Activated naive CD4-positive, alpha-beta T cell (primary cell): ENCODE measurements at places on chromosomes 6 and 20.

DNA sequence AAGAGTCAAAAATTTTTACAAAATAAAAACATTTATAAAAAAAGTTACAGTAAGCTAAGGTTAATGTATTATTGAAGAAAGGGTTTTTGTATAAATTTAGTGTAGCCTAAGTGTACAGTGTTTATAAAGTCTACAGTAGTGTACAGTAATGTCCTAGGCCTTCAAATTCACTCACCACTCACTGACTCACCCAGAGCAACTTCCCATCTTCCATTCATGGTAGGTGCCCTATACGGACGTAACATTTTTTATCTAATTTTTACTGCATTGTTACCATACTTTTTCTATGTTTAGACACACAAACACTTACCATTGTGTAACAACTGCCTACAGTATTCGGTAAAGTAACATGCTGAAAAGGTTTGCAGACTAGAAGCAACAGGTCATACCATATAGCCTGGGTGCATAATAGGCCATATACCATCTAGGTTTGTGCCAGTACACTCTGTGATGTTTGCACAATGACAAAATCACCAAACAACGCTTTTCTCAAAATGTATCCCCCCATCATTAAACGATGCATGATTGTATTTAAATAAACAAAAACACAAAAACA lies 6.0 kb downstream of the MTFR2 start:
- no peak for DNase-seq

- no peak for DNase-seq
Measured at GRCh38 chr20:17969278-17969883, 563 bp downstream of the MGME1 start.

- no peak for DNase-seq
Measured at GRCh38 chr20:45969712-45970634, 2.0 kb downstream of the ZNF335 start.

DNA sequence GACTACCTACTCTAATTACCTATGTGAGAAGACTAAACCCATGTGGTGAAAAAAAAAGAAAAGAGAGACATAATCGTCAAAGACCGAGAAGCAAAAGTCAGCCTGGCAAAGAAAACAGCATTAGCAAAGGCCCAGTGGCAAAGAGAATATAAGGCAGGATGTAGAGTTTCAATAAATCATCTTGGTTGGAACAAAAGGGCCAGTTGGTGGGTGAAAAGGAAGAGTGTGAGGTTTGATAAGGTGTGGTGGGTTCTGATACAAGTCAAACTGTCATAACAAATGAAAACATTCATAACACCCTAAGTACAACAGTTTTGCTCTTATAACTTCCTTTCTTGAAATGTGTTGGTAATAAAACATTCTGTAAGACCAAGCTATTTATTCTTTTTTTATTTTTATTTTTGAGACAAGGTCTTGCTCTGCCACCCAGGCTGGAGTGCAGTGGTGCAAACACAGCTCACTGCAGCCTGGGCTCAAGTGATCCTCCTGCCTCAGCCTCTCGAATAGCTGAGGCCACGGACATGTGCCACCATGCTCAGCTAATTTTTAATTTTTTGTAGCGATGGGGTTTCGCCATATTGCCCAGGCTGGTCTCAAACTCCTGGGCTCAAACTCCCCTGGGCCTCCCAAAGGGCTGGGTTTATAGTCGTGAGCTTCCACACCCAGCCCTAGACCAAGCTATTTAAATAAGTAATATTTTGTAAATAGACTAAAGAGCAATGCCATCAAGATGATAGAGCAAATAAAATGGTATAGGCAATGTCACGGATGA lies 18.9 kb upstream of the GTF3C6 start:
- no peak for DNase-seq

- no peak for DNase-seq
Measured at GRCh38 chr6:52667572-52667971, 3.3 kb upstream of the TMEM14A start.

- no peak for DNase-seq
Measured at GRCh38 chr6:33160728-33161344, 31.4 kb downstream of the COL11A2 start.

DNA sequence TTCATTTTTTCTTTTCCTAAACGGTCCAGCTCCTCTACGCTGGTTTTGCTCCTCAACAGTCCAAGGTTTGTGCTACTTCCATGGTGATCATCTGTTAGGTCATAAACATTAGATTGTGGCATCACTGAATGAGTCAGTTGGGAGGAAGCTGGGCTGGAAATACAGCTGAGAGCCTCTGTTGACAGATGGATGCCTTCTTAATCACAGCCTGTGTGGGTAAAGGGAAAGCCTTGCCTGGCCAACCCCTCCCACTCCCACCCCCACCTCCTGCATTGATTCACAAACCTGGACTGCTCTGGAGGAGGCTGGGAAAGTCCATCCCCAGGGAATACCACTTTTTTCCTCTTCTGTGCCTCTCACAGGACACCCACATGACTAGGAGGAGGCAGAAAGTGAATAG lies 180.6 kb upstream of the CCN2 start:
- DNase-seq: no peak

DNA sequence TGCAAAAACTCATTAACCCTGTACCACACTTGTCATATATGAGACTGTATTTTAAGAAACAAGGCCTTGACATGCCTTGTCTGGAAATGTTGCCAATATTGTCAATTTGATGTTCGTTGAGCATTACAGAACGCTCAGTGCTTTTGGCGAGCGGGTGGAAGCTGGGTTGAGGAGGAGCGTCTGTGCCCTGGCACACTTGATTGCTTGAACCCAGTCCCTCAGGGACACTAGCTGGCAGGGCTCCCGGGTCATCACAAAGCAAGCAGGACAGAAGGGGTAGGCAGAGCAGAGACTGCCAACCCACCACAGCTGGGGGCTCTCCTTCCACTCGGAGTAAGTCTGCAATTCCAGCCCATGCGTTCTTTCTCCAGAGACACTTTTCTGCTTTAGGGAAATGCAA lies 286.3 kb downstream of the KHDC1L start:
- DNase-seq: no peak

- DNase-seq: no peak
Measured at GRCh38 chr6:68988698-68989097, 353.6 kb downstream of the ADGRB3 start.

DNA sequence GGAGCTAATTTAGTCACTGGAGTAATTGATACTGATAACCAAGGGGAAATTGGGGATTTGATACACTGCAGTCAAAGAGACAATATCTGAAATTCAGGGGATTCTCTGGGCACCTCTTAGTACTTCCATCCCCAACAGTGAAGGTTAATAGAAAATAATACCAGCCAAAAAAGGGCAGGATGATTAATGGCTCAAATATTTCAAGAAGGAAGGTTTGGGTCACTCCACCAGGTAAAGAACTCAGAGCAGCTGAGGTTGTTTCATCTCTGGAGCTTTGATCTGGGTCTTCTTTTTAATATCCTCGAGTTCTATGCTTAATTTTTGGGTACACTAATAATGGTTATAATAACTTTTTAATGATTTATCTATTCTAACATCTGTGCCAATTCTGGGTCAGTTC lies 70.8 kb downstream of the CDKAL1 start:
- DNase-seq: no peak

DNA sequence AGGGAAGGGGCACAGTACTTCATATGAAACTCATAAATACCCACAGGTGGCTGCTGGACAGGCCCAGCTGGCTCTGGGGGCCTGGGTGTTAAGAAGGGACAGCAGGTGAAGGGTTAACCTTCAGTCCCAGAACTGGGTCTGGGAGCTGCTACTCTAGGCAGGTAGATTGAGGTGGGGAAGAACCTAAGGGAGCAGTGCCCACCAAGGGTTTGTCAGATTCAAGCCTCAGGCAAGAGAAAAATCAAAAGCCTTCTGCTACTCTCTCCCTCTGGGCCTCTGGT lies 5.6 kb downstream of the RPL10A start:
- no peak for DNase-seq

GRCh38 chr6:97175806-97176205 lies 107.2 kb downstream of the MMS22L start:
- DNase-seq: no peak

- DNase-seq: no peak
Measured at GRCh38 chr20:926670-927069, 10.5 kb upstream of the ANGPT4 start.

DNA sequence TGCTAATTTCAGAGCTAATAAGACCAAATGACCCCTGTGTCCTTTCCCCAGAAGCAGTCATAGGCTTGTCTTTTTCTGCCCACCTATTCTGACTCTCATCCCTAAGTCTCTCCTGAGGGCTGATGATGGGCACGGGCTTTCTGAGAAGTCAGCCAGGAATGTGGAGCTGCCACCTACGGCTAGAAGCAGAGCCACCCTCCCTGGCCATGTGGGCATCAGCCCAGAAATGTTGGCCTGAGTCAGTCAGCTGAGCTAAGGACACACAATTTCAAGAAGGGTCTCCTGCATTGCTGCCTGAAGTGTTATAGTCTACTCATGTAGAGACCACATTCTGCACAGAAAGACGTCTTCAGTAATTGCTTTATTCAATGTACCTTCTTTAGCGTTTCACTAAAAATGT lies 17.1 kb downstream of the MYLIP start:
- DNase-seq: no peak

GRCh38 chr20:34979366-34980153 lies 23.9 kb downstream of the MYH7B start:
- DNase-seq: no peak

- DNase-seq: no peak
Measured at GRCh38 chr6:135158397-135158796, 22.7 kb upstream of the MYB start.

DNA sequence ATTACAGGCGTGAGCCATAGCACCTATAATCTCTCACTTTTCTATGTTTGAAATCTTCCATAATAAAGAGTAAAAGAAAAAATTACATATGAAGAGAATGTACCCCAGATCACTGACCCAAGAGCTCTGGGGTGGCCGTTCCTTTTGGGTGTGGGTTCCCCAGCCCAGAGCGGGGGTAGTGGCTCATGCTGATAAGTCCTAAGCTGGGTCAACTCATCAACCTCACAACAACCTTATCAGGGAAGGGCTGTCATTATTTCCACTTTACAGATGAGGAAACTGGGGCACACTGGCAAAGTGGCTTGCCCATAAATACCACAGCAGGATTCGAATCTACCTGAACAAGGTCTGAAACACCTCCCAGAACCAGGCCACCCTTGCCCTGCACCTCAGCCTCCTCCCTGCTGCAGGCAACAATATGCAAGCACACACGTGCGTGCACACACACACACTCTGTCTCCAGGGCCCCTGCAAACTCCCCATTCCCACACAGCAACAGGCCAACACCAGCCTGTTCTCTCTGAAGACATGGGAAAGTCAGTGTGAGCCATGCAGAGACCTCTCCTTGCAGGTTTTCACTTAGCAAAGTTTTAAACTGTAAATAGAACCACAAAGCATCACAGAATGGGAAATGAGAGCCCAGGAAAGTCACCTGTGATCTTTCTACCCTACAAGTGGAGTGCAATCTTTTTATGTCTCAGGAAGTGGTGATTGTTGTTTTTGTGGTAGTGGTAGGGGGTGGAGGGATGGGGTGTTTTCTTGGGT lies 27.7 kb downstream of the BFSP1 start:
- DNase-seq: no peak

GRCh38 chr20:43508106-43508505 lies 609 bp downstream of the L3MBTL1 start:
- DNase-seq: no peak

GRCh38 chr20:37956107-37956585 lies 53.2 kb downstream of the VSTM2L start:
- no peak for DNase-seq

DNA sequence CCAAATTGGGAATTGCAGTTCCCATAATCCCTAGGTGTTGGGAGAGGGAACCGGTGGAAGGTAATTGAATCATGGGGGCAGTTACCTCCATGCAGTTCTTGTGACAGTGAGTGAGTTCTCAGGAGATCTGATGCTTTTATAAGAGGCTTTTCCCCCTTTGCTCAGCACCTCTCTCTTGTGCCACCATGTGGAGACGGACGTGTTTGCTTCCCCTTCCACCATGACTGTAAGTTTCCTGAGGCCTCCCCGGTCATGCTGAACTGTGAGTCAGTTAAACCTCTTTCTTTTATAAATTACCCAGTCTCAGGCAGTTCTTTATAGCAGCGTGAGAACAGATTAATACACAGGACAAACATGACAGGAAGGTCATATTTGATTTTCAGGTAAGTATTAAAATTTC lies 25.3 kb upstream of the HECA start:
- DNase-seq: no peak

DNA sequence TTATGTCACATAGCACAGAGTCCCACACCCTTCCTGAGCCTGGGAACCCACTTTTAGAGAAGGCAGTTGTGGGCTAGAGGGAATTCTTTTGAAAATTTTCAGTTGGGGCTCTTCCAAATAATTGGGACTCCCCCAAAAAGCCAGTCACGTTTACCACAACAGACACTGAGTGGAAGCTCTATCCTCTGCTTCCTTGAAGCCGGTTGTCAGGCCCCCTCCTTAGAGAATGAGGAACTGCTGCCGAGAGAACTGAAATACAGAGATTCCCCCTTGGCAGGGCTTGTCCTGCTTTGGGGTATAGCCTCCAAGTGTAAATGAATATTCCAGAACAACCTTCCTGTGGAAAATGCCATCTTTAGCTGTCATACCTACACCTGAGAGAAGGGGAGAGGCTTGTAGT lies 2.7 kb upstream of the JAG1 start:
- no peak for DNase-seq

- no peak for DNase-seq
Measured at GRCh38 chr20:48604936-48605335, 222.9 kb downstream of the PREX1 start.

GRCh38 chr6:15426901-15427300 lies 181.0 kb downstream of the JARID2 start:
- DNase-seq: no peak

DNA sequence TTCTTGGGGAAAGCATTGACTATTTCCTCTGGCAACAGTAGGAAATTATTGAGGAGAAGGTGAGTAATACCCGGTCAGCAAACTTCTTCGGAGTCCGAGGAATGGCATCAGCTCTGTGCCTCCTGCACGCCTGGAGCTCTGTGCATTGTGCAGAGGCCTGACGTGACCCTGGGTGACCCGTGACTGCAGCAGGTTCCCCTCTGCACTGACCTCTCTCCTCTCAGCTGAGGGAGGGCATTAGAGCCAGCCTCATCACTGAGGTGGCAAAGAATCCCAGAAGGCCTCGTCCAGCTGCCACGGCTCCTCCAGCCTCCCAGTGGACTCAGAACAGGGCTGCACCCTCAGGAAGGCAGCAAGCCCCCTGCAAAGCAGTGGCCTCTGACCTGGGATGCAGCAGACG lies 502.9 kb downstream of the CD83 start:
- no peak for DNase-seq

- no peak for DNase-seq
Measured at GRCh38 chr6:77026341-77026740, 436.9 kb downstream of the HTR1B start.
